Stimulated activated naive CD4-positive, alpha-beta T cell treated with Interleukin-2 at 50 U/mL for 16 hours (primary cell): ENCODE measurements at places on chromosomes 12 and 14.
A peak's percentile ranks its signal among the peaks of the same experiment; 100 is the strongest.

DNA sequence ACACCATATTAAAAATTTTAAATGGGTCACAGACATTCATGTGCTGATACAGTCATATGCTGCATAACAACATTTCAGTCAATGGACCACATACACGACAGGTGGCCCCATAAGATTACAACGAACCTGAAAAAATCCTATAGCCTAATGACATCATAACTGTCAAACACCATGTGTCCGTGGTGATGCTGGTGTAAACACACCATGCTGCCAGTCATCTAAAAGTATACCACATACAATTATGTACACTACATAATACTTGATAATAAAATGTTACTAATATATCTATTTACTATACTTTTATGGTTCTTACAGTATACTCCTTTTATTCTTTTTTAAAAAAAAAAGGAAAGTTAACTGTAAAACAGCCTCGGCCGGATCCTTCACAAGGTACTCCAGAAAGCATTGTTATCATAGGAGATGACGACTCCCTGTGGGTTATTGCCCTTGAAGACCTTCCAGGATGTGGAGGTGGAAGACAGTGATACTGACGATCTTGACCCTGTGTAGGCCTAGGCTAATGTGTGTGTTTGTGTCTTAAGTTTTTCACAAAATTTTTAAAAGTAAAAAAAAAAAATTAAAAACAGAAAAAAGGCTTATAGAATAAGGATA, 5.0 kb upstream of the TDG start:
- no peak for DNase-seq

DNA sequence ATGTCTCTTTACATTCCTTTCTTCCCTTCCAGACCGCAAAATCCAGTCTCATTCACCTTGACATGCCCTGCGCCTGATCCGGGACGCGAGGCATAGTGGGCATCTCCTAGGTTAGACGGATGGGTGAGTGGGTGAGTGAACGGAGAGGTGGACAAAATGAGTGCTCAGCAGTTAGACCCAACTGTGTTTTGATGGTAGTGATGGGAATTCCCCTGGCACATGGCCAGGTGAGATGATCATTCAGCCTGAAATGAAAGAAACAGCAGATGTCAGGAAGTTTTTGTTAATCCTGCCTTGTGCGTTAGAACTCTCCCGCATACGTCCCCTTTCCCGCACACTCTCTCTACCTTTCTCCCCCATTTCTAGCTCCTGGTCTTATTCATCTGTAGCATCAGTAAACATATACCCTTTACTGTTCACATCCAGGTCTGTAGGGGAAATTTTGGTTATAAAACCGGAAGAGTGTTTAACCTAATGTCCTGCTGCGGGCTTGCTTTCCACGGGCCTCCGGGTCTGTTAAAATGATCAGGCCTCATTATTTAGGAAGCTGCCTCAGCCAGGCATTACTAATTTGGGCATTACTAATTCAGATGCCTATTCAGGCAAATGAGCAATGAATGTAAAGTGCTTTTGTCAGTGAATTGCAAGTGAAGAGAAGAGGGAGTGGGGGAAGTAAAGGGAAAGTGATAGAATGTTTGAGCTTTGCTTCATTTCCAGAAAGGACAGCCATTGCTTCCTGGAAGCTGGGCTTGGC, 172.8 kb downstream of the ETV6 start:
- DNase-seq, result peak; percentile 64

DNA sequence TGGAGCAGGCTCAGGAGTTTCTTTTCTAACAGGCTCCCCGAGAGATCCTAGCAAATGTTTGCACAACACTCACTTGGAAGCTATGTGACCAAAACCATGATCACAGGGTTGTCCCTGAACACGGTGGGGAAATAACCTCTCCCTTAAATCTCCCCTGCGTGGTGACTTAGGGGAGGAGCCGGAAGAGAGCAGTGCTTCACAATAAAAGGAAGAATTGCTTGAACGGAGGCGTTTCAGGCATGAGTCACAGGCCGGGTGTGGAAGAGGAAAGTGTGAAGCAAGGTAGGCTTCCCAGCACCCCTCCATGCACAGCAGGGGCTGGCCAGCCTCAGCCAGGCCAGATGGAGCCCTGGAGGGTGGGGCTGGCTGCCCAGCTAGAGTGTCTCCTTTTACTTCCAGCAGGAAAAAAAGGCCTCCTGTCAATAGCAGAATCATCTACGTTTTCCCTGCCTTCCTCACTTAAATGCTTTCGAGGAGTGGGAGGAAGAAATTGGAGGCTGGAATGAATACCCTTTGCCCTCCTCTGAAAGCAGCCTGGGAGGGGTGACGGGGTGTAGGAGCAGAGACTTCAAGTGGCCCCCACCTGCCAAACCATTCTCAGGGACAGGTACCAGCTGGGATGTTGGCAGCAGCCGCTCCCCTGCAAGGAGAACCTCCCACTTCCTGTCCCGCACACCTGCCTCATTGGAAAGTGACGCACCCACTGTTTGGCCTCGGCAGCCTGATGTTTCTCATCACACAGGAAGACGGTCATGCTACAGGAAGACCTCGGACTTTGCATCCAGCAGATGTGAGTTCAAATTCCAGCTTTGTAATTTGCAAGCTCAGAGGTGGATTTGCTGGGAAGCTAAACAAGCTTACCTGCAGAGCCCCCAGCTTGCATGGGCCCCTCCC, 30.1 kb upstream of the PPP2R5C start:
- peak; percentile 87 for DNase-seq

GRCh38 chr14:96403409-96403808, 11.5 kb downstream of the AK7 start:
- DNase-seq, result no peak

DNA sequence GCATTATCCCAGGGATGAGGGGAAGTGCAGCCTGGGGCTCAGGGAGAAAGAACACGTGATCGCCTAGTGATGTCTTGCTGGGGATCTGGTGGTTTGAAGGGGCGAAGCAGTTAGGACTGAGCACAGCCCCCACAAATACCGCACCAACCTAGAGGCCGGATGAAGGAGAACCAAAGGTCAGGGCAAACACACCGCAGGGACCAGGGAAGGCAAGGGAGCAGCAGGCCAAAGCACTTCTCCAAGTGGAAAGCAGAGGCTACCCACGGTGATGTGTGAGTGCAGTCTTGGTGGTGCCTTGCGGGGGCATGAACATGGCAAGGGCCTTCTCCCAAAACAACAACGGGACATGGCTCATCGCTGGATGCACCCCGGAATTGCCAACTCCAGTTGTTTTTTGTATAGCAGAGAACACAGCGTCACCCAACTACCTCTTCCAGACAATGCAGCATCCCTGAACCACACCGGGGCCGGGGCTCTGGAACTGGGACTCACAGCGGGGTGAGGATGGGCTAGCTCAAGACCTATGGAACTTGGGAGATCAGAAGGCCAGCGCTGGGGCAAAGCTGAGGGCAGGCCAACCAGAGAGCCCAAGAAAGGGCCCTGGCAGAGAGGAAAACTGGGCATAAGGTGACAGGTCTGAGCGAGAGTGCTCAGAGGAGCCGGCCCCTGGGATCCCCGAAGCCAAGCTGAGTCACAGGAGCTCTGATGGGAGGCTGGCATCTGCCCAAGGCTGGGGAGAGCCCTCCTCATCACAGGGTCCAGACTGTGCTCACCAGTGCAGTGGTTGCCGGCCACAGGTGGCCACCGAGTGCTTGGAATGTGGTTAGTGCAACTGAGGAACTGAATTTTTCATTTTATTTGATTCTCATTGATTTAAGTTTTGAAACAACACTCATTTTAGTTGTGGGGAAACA, 11.1 kb downstream of the GALNT16 start:
- no peak for DNase-seq

DNA sequence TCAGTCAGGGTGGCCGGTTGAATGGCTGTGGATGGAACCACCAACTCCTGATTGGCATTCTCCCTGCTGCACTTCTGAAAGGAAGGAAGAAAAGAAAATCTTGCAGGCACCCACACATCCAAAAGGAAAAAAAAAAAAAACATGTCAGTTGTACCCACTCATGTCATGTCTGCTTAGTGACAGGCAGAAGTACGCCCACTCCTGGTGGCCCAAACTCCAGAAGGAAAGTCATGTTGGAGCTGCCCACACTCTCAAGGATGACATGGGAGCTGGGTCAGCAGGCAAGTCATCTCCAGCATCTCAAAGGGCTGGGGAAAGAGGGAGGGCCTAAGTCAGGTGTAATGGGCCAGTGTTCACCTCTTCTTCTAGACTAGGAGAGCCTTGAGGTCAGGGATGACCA, 1079.1 kb downstream of the BCL11B start:
- no peak for DNase-seq

GRCh38 chr12:19761463-19761862, 322.2 kb downstream of the AEBP2 start:
- DNase-seq, result no peak

- DNase-seq, result no peak
These were observed 44.5 kb downstream of the RERGL start for GRCh38 chr12:18045446-18045992.

DNA sequence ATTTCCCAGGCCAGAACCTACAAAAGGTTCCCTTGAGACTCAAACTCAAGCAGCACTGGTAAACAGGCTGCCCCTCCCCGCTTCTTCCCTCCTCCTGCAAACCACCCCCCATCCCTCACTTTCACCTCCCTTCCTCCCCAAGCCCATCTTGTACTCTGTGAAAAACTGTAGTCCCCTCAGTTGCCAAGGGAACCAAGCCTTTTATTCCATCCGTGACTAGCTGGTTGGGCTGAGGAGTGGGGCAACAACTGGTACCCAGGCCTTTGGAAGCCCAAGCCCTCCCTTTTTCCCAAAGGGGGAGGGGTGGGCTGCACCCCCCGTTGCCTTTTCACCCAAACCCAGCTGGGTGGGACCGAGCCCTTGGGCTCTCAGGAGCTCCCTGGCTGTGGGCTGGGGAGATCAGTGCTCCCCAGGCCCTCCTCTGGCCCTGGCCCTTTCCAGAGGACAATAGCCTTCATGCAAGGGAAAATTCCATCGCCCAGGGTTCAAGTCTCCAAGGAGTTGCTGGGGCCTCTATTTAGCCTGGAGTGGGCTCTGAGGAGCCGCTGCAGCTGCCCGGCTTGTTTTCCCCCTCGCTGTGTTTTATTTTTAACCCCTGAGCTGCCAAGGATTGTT, 61.9 kb downstream of the ZFP36L1 start:
- DNase-seq, result no peak

- no peak for DNase-seq
These were observed 24.2 kb downstream of the CCDC92 start for GRCh38 chr12:123948401-123948795.

DNA sequence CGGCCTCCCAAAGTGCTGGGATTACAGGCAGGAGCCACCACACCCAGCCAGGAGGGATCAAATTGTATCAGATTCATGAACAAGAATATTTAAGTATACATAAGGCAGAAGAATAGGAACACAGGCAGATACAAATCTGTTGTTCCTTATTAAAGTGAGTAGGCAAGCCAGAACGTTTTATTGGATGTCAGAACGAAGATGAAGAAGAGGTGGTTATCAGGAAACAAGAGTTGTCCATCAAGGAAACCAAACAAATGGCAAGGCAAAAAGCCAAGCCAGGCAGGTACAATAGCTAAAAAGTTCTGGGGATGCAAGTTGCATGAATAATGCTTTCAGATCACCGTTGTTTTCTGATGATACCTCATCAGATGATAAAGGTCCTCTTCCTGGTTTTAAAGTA, 31.1 kb upstream of the BAZ1A start:
- DNase-seq, result no peak

GRCh38 chr12:132327336-132328171, 1.8 kb downstream of the GALNT9 start:
- DNase-seq, result peak; percentile 64

DNA sequence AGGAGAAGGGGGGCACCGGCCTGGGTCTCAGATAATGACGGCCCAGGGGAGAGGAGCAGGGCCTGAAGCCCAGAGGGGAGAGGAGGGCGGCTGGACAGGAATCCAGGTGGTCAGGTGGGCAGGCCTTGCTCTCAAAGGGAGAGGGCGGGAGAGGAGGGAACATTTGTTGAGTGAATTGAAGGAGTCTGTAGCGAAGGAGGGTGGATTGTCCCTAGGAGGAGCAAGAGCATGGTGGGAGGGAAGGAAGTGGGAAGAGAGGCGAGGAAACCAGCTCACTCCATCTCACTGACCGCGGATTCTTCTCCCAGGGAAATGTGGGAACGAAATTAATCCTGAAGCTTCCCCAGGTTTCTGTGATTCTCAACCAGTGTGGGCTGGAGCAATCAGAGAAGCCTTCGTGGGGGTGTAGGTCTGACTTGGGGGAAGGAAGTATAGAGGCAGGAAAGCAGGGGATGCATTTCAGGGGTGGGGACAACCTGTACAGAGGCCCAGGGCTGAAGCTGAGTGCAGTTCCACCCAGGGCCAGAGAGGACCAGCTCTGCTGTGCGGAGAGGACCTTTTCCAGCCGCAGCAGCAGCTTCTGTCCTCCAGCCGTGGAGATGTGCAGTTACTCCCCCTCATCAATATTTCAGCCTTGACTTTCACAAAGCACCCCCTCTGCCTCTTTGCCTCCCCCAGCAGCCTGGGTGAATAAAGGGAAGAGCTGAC, 100.9 kb downstream of the CHST11 start:
- no peak for DNase-seq

GRCh38 chr12:105733579-105733978, 403.1 kb downstream of the C12orf75 start:
- DNase-seq, result no peak

DNA sequence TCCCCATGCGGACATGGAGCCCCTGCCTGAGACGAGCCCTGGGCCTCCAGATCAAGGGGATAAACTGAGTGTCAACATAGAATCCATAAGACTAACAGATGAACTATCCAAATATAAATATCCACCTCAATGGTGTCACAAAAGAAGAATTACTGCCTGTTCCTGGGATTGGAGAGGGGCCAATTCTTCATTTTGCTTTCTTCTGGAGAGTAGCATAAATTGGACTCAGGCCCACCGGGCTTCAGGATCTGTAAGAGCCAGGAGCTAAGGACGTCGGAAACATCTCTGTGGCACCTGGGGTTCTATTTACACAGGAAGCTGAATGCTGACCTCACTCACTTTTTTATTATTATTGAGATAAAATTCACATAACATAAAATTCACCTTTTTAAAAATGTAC, 408.2 kb upstream of the CCDC196 start:
- no peak for DNase-seq

DNA sequence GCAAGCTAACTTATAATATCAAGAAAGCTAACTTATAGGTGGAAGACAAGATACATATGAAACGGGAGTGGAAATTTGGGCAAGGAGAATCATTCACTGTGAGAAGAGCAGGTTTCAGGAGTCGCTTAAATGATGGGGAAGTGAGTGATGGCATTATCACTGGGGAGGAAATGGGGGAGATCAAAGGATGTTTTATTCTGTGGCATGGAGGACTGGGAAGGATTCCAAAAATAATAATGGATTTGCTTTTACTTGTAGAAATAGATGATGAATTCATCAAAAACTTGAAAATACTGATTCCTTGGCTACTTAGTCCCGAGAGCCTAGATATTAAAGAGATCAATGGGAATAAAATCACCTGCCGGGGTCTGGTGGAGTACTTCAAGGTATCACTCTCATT, 47.8 kb downstream of the SAV1 start:
- DNase-seq, result no peak
